Motor neuron (in vitro differentiated cells): ENCODE measurements at places on chromosomes 16 and 17. TPM values are rescaled to one million over a fixed set of nuclear protein-coding genes. Genes with fewer than 3 reads are reported as not detected.

DNA sequence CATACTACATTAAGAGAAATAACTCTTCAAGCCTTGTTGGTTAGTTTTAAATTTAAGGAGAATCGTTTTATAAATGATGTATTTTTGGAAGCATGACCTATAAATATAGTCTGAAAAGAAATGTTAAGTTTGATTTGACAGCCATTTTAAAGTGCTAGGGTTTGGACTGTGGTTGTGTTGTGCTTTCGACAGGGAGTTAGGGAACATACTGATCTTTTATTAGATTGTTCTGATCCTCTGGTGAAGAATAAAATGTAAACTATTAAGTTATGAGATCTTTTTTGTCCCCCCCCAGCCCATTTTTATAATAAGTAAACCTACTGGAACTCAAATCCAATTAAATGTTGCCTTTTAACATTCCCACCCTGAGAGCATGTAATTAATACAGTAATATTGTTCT, 12.0 kb downstream of the TAF15 start:
- no peak for ATAC-seq

- peak; percentile 20 for ATAC-seq
Observed at GRCh38 chr16:1990101-1990350, 256 bp downstream of the SYNGR3 start.

AANAT gene
- 2.9 TPM in 1 of 2 replicates, not detected in the other for total RNA-seq

DNA sequence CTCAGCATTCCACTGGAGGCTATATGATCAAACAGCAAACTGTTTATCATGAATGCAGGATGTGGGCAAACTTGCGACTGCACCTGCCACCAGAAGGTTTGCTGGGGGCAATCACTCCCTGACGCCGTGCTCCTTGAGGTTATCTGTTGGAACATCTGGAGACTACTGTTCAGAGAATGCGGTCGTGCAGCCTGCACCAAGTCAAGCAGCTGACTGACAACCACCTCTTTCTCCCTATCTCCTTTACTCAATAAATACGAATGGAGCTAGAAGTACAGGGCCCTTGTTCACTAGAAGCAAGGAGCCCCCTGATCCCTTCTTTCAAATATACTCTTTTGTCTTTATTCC, 2101.2 kb downstream of the TP53TG3F start:
- no peak for ATAC-seq

GRCh38 chr16:83932955-83933673, 19.9 kb upstream of the OSGIN1 start:
- ATAC-seq = no peak

- ATAC-seq = no peak
Observed at GRCh38 chr17:59874376-59874775, 18.4 kb downstream of the TUBD1 start.
